ENCODE measurements at places on chromosomes 2 and 18.
A peak's percentile ranks its signal among the peaks of the same experiment; 100 is the strongest.

DNA sequence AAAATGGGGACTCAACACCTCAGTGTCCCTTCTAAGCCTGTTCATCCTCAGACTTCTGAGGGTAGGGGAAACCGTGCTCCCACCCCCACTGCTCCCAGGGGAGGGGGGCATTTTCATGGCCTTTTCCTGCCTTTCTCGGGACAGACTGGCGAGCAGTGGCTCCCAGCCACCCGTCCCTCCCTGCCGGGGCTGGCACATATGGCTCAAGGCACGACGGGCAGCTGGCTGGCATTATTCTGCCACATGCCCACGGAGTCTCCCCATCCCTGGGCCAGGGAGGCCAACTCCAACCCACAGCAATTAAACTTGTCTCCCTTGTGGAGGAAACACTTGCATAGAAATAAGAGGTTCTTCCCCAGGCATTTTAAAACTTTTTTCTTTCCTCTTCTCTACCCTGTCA lies 148.5 kb upstream of the CBLN2 start:
- no peak for DNase-seq

DNA sequence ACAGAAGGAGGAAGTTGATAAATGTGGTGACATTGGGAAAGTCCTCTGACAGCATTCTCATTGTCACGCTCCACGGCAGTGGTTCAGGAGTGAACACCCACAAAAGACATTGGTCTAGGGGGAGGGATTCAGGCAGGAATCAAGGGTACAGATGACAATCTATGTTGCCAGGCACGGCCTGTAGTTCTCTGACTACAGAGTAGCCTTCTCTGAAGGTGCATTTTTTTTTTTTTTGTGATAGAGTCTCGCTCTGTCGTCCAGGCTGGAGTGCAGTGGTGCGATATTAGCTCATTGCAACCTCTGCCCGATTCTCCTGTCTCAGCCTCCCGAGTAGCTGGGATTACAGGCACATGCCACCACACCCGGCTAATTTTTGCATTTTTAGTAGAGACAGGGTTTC lies 7.4 kb upstream of the MOB1A start:
- DNase-seq = no peak

- DNase-seq = no peak
Measured at GRCh38 chr2:2823061-2823753, 492.1 kb upstream of the MYT1L start.

GRCh38 chr2:95700519-95700918 lies 108.7 kb downstream of the TRIM43 start:
- DNase-seq = no peak

DNA sequence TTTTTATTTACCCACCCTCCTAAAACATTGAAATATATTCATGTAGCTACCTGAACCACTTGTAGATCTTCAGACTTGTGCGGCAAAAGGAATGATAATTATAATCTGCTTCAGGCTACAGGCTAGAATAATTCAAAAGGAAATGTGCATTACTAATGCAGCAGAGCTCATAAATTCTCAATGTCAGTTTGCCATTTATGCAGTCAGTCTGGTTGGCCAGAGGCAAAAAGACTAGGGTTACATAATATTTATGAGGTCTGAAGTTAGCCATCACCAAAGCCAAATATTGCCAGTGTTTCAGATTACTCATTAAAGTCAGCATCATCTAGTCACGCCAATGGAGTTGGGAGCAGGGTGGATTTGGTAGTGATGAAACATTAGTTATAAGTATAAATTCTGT lies 38.9 kb downstream of the METAP1D start:
- peak; percentile 85 for DNase-seq

DNA sequence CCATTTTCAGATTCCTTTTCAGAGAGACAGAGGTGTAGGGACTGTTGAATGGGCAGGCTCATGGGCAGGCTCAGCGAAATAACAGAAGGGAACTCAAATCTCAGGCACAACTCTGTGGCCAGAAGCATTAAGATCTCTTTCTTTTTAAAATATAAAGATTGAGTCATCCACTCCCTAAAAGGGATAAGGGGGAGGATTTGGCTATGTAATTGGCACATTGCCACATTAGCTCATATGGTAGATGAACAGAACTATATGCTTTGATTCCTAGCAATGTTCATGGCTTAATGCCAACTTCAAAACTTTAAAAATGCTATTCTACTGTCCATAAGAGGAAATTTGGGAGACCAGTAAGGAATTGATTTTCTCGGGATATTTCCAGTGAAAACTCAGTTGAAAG lies 53.8 kb upstream of the SLC5A7 start:
- DNase-seq = no peak

DNA sequence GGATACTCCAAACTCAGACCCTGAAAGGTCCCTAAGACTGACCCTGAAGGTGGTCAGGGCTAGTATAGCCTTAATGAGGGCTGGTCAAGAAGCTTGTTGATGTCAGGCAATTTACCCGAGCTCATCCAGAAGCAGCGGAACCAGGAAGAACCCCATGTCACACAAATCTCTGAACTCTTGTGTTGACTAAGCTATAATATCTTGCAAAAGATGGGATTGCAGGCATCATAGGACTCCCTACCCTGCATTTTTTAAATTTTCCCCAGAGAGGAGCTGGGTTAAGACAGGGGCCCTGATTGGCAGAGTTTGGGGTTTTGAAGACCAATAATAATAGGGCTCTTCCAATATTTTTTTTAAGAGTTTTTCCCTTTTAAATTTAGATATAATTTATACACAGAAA lies 2.0 kb upstream of the PLEKHB2 start:
- no peak for DNase-seq

- peak; percentile 59 for DNase-seq
Measured at GRCh38 chr2:69184224-69184623, 171.2 kb downstream of the ANTXR1 start.

DNA sequence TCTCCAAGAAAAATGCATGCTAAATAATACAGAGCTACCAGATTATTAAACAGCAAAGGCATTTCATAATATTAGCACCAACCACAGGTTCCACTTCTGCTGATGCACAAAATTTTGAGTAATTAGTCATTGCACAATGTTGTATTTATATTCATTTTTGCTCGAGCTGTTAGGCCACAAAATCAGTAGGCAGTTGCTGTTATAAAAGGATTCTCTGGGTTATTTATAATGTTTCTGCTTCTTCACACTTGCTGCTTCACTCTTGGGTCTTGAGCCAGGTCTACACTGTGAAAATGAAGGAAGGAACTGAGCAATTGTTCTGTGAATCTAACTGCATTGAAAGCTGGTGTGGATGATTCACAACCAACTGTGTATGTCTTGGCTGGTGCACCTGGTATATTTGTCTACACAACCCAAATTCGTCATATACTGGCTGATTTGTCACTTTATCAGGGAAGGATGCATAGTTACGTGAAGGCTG lies 38.3 kb downstream of the MRPL33 start:
- no peak for DNase-seq

- no peak for DNase-seq
Measured at GRCh38 chr18:52678551-52678950, 338.6 kb downstream of the DCC start.

GRCh38 chr2:101806701-101807100 lies 109.2 kb downstream of the MAP4K4 start:
- no peak for DNase-seq

- no peak for DNase-seq
Measured at GRCh38 chr2:145194673-145195072, 674.8 kb upstream of the ZEB2 start.

GRCh38 chr18:312415-312814 lies 44.6 kb upstream of the THOC1 start:
- DNase-seq = no peak

- no peak for DNase-seq
Measured at GRCh38 chr2:240512666-240513535, 44.9 kb downstream of the ANKMY1 start.

- DNase-seq = no peak
Measured at GRCh38 chr2:71944183-71944550, 203.5 kb downstream of the CYP26B1 start.

DNA sequence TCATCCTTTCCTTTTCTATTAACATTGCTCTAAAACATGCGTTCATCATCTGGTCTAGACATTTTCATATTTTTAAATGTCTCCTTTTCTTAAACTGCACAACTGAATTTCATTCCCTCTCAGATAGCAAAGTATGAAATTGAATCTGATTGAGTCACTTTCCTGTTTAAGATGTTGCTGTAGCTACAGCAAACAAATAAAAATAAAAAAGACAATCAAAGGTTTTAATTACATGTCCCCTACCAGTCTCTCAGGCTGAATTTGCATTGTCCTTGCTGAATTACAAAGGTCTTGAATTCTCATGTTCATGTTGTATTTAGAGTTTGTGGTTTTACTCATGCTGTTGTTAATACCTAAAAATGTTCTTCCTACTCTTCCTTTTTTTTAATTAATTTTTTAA lies 537.9 kb upstream of the LRATD1 start:
- no peak for DNase-seq

- DNase-seq = no peak
Measured at GRCh38 chr2:210099940-210100339, 71.3 kb downstream of the KANSL1L start.

- DNase-seq = no peak
Measured at GRCh38 chr2:176935543-176936102, 277.0 kb upstream of the HNRNPA3 start.

- DNase-seq = no peak
Measured at GRCh38 chr18:13442451-13442850, 223.9 kb downstream of the LDLRAD4 start.

- DNase-seq = no peak
Measured at GRCh38 chr2:74548900-74549826, 4.6 kb downstream of the LOXL3 start.

GRCh38 chr2:216474925-216475670 lies 23.5 kb upstream of the RPL37A start:
- DNase-seq = no peak

GRCh38 chr2:64943387-64944150 lies 45.6 kb upstream of the SLC1A4 start:
- DNase-seq = peak; percentile 70
